ENCODE measurements at places on chromosomes 13 and 19.

GRCh38 chr13:76696370-76696769, 189.8 kb downstream of the KCTD12 start:
- no peak for DNase-seq

DNA sequence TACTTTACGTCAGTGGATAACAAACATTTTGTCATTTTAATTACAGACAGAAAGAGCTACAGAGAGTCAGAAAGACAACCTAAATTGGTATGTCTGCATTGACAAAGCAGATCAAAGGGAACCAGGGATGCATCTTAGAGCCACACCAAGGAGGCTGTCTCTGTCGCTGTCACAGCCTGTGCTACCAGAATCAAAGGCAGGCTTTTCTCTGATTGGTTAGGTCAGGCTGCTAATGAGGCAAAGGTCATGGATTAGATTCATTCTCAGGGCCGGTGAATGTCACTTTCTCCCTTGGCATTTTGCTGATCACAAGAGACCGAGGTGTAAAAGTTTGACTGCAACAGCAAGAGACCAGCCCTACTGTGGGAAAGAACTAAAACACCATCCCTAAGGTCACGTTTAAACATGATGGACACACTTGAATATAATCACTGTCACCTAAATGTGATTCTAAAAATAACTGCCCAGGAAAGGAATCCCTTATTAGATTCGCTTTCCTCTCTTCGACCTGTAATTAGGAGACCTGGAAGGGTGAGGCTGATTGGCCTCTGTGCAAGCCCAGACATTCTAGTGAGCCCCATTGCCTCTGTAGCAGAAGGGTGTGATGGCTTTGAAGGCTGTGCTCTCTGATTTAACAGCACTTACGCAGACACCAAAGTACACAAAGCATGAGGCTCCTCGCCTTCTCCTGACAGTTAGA, 314.4 kb upstream of the NBEA start:
- no peak for DNase-seq

DNA sequence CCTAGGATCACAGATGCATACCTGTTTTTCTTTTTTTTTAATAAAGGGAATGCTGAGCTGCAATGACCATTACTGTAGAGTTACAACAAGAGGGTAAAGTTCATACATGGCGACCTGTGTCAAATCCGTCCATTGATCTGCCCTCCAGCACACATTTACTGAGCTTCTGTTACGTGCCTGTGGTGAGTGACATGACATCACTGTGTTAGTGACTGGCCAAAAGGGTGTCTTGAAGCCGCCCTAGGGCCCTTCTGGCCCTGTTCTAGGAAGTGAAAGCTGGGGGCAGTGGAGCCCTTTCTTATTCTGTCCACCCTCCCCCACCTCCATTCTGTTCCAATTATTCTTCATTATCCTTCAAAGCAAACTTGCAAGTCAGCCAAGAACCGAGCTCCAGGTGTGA, 66.3 kb downstream of the ZIC5 start:
- no peak for DNase-seq

DNA sequence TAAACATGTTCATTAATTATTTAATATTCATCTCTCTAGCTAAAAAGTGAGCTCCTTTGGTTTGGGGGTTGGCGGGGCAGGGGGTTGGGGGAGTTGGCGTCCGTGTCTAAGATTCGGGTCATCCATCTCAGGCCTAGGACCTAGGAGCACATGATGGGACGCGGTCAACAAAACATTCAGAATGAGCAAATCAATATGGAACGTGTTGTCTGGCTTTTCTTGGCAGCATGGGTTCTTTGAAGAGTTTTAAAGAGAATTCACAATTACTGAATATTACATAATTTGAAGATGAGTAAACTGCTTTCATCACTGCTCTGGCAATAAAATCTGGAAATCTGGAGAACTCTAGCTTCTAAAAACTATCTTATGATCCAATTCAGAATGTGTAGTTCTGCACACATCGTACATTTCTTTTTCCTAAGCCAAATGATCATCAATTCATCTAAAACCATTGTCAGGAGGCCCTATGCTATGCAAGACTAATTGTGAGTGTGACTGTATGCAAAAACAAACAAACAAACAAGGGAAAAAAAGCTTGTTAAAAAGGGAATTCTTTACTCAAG, 5.4 kb upstream of the ARGLU1 start:
- DNase-seq = no peak

DNA sequence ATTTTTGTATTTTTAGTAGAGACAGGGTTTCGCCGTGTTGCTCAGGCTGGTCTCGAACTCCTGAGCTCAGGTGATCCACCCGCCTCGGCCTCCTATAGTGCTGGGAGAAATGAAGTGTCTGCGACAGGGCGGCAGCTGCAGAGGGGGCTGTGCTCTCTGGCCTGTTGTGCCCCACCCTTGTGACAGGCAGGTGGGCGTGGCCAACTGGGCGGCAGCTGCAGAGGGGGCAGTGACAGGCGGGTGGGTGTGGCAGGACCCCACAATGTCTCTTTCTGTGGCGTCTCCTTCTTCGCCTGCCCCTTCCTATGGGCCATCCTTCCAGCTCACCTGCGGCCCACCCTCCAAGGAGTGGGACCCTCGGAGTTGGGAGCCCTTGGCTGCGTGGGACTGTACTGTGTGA, 11.8 kb downstream of the STK11 start:
- DNase-seq = no peak

DNA sequence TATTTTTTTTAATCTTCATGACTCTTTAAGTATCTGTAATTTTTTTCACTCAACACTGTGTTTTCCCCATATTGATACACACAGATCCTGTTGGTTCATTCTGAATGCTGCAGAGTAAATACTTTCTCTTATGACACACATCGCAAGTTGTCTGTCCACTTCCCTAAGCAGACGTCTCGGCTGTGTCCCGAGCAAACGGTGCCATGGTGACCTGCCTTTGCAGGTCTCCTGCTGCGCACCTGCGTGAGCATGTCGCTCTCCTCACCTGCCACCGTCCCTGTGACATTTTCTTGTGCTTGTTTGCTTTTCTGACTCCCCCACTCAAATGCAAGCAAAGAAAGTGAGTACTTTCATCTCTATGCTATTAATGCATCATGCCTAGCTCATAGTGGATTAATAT, 57.8 kb downstream of the CCDC70 start:
- DNase-seq = no peak

DNA sequence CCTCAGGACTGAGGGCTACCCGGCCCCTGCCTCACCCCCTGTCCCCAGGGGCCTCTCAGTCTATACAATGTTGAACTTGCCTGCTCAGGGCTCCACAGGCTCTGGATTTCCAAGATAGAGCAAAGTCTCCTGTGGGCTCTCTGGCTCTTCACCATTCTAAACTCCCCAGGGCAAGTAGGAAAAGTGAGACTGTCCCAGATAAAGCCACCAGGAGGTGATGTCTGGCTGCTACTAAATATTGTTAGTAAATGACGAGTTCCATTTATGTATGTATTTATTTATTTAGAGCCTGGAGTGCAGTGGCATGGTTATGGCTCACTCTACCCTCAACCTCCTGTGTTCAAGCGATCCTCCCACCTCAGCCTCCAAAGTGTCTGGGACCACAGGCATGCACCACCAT, 73.6 kb upstream of the SIAH3 start:
- DNase-seq = no peak

DNA sequence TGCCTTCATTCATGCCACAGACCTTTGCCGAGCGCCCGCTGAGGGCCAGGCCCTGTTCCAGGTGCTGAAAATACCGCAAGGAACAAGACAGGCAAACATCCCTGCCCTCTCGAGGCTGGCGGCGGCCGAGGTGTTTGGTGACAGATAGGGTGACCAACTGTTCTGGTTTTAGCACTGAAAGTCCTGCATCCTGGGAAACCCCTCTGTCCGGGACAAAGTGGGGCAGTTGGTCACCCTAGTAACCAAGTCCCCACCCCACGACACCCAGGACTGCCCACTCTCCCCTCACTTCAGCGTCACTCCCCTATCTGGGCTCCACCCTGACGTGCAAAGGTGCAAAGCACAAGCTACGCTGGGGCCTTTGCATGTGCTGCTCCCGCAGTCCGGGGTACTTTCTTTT, 17.3 kb downstream of the ZBTB7A start:
- DNase-seq = no peak

- no peak for DNase-seq
These were observed 97.3 kb downstream of the SERP2 start for GRCh38 chr13:44470638-44471562.

GRCh38 chr13:102127153-102127552, 274.7 kb downstream of the FGF14 start:
- no peak for DNase-seq

GRCh38 chr19:48455171-48455907, at the start of gene KCNJ14:
Gene KCNJ14, plus strand, starts transcription at chr19:48455574. Its CDS starts 6,151 bp downstream, at chr19:48461725.
- no peak for DNase-seq

- DNase-seq = no peak
These were observed 173.0 kb downstream of the TEX29 start for GRCh38 chr13:111493468-111493867.

DNA sequence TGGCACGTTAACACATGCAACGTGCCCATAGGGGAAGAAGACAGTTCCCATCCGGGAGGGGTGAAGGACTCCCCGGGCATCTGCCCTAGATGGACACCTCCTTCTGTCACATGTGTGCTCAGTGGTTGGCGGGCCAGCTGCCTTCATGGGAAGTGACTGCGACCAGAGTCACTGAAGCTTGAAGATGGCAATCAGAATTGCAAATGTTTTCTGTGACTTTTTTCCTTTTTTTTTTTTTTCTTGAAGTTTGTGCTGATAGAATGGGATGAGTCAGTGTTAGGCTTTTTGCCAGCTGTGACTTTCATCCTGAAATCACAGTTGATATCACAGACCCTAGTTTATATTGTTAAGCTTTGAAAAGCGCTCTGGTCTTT, 109.2 kb upstream of the MCF2L start:
- no peak for DNase-seq

GRCh38 chr19:55383279-55384130, 587 bp downstream of the TMEM238 start:
- DNase-seq = no peak

GRCh38 chr13:27461940-27462584, 11.7 kb upstream of the MTIF3 start:
- no peak for DNase-seq

DNA sequence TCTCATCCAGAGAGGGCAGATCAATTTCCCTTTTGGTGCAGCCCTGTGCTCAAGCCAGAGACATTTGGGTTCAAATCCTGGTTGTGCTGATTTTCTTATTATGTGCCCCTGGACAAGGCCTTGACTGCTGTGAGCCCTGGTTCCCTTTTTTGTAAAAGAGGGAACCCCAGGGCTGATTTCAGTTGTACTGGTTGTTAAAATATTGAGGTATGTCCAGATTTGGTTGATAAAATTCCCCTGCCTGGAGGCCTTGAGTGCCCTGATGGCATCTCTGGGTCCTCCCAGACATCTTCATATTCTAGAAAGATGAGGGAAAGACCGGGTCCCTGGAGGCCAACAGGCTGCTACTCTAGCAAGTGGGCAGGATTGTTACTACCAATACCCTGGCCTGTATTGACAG, 14.4 kb upstream of the PLAUR start:
- no peak for DNase-seq

- no peak for DNase-seq
These were observed 228.5 kb downstream of the RFC3 start for GRCh38 chr13:34046457-34046856.

- no peak for DNase-seq
These were observed 25.2 kb downstream of the MARK4 start for GRCh38 chr19:45276284-45276687.

- DNase-seq = no peak
These were observed 2.1 kb downstream of the FGF9 start for GRCh38 chr13:21672796-21673538.

- no peak for DNase-seq
These were observed 485 bp downstream of the CRYL1 start for GRCh38 chr13:20525144-20525600.

- DNase-seq = no peak
These were observed 371.3 kb downstream of the SLITRK5 start for GRCh38 chr13:88042489-88042888.

DNA sequence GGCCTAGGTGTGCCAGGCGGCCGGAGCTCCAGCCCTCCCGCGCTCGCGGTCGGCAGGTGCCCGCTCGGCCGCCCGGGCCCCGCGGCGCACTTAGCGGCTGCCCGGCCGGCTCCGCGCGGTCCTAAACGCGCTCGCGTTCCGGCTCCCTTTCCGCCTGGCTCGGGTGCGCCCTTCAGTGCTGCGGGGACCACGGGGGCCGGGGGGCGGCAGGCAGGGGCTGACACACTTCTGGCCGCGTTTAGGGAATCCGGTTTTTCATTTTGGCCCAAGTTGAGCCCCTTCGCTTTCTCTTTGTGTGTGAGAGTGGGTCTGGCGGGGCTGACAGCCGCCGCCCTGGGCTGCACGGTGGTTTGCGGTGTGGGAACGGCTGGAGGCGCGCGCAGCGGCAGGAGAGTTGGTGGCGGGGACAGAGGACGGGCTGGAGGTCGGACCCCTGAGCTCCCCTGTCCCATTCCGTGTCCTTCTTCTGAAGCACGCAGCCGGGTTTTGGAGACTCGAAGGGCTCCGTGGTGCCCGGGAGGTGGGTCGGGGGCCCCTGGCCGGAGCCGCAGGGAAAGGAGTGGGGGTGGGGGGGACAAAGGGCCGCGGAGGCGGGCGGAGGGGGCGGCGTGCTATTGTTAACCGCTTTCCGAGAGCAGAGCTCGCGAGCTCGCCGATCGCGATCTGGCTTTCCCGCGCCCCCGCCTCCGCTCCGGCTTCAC, 3.1 kb downstream of the FGF9 start:
- DNase-seq = no peak
